ENCODE measurements at places on chromosomes 6 and 20.
A peak's percentile ranks its signal among the peaks of the same experiment; 100 is the strongest.

- no peak for DNase-seq
Measured at GRCh38 chr6:3575701-3576100, 118.9 kb upstream of the SLC22A23 start.

GRCh38 chr6:104527761-104528415, 331.8 kb downstream of the HACE1 start:
- DNase-seq: peak; percentile 31

- no peak for DNase-seq
Measured at GRCh38 chr6:109485266-109485935, 2.4 kb upstream of the ZBTB24 start.

- peak; percentile 7 for DNase-seq
Measured at GRCh38 chr6:113860181-113860955, 3.2 kb downstream of the MARCKS start.

GRCh38 chr20:51531141-51531710, 11.3 kb downstream of the NFATC2 start:
- DNase-seq: no peak

DNA sequence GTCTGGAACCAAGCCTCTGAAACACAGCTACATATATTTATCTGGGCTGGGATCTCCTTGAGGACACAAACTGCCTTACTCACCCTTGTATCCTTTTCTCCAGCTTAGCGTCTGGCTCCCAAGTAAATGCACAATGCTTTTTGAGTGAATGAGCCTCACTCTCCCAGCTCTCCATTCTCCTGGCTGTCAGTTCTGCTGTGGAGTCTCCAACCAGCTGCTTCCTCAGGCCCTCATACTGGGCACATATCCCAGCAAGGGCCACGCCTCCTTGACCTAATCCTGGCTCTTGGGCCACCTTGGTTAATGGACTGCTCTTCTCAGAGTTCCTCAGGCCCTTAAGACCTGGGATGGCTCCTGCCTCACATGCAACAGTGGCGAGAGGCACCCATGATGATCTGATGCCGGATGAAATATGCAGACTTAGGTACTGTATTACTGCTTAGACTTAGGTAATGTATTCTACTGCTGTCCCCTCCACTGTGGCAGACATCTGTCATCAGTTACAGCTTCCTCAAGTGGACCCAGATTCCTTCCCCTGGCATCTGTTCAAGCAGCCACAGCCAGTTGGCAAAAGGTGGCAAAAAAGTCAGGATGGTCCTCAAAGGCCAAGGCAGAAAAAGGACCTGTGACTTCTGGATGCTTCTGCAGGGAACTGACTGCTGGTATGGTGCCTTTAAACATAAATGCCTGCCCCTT, 16.5 kb downstream of the SNHG17 start:
- peak; percentile 67 for DNase-seq

GRCh38 chr6:165091121-165091785, 218.2 kb downstream of the C6orf118 start:
- peak; percentile 42 for DNase-seq

DNA sequence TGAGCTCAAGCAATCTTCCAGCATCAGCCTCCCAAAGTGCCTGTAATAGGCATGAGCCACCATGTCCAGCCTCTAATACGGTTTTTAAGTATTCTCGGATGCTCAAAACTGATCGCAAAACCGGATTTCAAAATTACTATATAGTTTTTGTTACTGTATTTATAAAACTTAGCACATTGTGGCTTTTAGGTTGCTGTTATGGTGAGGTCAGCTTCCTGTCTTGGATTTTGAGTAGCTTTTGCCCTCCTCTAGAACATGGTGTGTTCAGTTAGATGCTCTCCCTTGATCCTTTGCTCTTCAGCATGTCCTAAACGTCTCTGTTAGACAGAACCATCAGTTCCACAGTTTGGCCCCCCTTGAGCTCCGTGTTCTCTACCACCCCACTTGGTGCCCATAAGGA, 96.2 kb downstream of the RPP40 start:
- no peak for DNase-seq

DNA sequence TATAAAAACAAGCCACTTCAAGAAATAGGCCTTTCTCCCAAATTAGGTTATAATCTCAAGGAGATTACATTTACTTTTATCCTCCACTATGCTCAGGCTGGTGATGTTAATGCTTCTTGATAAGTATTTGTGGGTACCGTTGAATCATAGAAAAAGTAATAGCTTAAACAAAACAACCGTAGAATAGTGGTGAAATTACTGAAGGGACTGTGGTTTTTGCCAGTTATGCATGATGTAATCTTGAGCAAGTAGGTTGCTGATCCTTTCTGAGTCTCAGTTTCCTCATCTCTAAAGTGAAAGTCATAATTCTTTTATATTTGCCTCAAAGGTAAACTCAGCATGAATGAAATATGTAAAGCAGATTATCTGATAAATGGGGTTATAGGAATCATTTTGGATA, 187.3 kb upstream of the JAG1 start:
- DNase-seq: no peak

DNA sequence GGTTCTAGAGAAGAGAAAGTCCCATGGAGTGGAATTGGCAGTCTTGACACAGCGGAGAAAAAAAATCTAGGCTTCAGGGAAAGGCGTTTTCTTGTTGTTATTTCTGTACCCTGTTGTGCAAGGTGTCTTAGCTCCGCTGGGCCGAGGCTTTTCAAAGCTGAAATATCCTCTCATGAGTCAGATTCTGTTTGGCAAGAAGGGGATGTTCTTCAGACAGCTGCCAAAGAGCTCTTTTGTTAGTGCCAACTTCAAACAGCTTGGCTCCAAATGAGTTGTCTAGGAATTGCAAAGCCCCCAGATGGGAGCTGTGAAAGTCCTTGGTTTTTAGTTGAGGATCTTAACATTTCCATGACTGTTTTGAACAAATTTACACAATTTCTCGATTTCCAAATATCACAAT, 45.6 kb downstream of the LRRN4 start:
- peak; percentile 76 for DNase-seq

DNA sequence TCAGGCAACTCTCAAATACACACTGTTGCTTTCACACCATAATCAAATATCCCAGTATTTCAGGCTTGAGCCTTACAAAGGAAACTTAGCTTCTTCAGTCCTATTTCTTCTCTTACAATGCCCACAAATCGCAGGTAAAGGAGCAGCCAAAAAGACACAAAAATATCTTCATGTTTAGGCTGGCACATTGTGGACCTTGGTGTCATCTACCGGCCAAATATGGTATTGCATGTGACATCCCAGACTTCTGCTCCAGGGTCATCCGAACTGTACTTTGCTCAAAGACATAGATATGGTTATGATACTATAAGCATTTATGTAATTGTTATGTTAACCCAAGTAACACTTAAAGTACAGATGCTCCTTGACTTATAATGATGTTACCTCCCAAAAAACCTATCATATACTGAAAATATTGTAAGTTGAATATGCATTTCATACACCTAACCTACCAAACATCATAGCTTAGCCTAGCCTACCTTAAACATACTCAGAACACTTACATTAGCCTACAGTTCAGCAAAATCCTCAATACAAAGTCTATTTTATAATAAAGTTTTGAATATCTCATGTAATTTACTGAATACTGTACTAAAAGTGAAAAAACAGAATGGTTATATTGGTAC, 4.6 kb downstream of the OR2H2 start:
- peak; percentile 57 for DNase-seq

DNA sequence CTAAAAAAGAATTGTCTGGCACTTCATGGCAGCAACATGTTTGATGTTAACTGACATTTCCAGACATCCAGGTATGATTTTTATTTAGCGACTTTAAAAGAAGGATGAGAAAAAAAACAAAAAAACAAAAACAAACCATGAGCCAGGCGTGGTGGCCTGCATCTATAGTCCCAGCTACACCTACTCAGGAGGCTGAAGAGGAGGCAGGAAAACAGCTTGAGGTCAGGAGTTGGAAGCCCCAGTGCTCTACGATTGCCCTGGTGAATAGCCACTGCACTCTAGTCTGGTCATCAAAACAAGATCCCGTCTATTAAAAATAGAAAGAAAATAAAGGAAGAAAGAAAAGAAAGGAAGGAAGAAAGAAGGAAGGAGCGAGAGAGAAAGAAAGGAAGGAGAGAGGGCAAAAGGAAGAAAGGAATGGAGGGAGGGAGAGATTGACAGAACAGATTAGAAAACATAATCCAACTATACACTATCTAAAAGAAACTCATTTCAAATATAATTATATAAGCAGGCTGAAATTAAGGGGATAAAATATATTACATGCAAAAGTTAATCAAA, 141.6 kb downstream of the TRIM27 start:
- DNase-seq: no peak

GRCh38 chr6:137159912-137160311, 13.5 kb downstream of the IL22RA2 start:
- no peak for DNase-seq

- DNase-seq: no peak
Measured at GRCh38 chr6:64505312-64505711, 869.7 kb downstream of the PHF3 start.

DNA sequence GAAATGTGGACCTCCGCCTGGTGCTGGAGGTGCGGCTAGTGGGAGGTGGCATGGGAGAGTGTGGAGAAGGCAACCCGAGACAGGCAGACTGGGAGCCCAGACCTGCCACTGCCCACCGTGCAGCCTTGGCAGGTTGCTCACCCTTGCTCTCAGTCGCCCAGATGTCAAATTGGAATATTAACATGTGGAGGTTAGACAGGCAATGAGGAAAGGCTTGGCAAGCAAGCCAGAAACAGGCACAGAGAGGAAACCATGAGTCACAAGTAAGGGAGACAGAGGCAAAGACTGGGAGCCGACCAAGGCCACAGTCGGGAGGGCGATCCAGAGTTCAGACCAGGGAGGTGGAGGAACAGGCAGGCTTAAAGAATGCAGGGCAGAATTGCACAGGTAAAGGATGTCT, 178.2 kb downstream of the FOXC1 start:
- peak; percentile 85 for DNase-seq

GRCh38 chr20:58137236-58137635, 91.2 kb downstream of the ANKRD60 start:
- DNase-seq: no peak

DNA sequence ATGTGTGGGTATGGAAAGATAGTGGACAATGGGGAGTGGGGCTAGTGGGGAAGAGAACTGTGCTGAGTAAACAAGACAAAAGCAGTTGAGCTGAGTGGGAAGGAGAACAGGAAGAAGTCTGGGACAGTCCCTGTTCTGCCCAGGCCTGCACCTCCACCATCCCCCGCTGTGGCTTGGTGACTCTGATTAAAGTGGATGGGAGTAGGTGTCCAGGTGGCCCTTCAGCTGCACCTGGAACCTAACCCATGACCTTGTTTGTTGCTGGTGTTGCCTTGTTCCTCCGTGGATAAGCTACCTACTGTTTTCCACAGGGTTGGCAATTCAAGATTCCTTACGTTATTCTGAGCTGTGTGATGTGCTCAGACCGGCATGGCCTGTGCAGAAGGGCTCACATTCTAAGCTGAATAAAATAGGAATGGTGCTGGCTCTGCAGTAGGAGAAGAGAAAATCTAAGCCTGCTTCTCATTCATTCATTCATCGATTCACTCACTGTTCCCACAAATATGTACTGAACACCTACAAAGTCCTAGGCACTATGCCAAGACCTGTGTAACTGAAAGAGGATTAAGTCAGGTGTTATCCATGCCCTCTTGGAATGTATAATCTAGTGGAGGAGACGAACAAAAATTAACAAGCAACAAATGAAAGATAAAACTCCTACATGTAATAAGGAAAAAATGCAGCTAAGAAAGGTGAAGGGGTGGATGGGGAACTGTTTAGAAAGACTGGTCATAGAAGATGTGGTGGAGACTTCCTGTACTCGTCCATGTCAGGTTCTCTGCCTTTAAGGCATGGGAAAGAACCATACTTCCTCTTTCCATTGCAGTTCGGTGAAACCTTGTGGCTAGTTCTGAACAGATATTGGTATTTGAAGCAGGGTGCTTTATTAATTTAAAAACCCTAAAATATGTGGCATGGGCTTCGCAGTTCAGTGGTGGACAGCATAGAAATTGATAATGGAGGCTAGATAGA, 10.1 kb upstream of the CALHM6 start:
- DNase-seq: no peak

GRCh38 chr6:152595499-152595898, 41.7 kb downstream of the SYNE1 start:
- DNase-seq: no peak

All from AG08395 (cell line).